PC-9 (cell line): ENCODE measurements at places on chromosomes 4 and X. TPM values are rescaled to one million over a fixed set of nuclear protein-coding genes. Genes with fewer than 3 reads are reported as not detected.

The GLRA2 gene
- total RNA-seq = not detected in 2 replicates

DNA sequence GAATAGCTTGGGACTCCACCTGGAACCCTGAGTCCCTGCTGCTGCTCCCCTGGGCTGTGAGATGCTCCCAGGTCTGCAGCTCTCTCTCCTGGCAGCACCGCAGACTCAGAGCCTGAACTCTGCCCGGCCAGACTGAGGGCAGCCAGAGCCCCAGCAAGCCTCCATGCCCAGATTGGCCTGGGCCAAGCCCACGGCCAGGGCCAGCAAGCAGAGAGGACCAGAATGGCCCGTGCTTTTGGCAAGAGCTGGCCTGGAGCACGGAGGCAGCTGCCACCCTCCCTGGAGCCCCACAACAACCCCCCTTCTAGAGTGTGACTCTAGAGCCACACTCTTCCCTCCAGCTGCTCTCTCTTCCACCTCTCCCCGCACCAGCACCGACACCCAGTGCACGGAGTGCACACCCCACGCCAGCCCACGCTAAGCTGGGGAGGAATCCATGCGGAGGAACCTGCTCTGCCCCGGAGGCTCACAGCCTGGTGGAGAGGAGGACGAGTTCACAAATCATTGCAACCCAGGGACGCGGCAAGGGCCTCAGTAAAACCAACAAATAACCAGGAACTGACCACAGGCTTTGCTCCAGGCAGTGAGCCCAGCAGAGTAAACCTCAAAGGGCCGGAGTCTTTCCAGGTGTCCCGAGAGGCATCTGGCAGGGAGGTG is 110.3 kb downstream of the HMX1 start:
- H3K27ac ChIP-seq = no peak overlapping the region
- no peaks in the 10 kb centered on the region for H3K36me3 ChIP-seq
- H3K4me3 ChIP-seq = no peak overlapping the region
- no peak for DNase-seq

- H3K27me3 ChIP-seq = peaks cover 17% of the 10 kb centered on the region
- no peaks in the 10 kb centered on the region for H3K36me3 ChIP-seq
- H3K4me1 ChIP-seq = no peaks in the 10 kb centered on the region
- no peak overlapping the region for H3K4me3 ChIP-seq
- DNase-seq = peak; percentile 17
These were observed 122.6 kb downstream of the SHISA3 start for GRCh38 chr4:42519803-42520417.

- no peaks in the 10 kb centered on the region for H3K36me3 ChIP-seq
- no peaks in the 10 kb centered on the region; the same call in 1 of the 2 replicates for H3K4me1 ChIP-seq
- DNase-seq = peak; percentile 19
- H3K27me3 ChIP-seq = no peaks in the 10 kb centered on the region
- H3K4me3 ChIP-seq = peak overlapping the region; percentile 53; the same call in 1 of the 2 replicates
- H3K27ac ChIP-seq = no peak overlapping the region
These were observed 437.8 kb upstream of the FAM241A start for GRCh38 chr4:111707491-111707890.

- peaks cover 6% of the 10 kb centered on the region; the same call in 1 of the 2 replicates for H3K4me1 ChIP-seq
- DNase-seq = no peak
- no peak overlapping the region for H3K4me3 ChIP-seq
- no peaks in the 10 kb centered on the region for H3K27me3 ChIP-seq
- H3K36me3 ChIP-seq = no peaks in the 10 kb centered on the region
- H3K27ac ChIP-seq = no peak overlapping the region
These were observed 105.6 kb downstream of the NEUROG2 start for GRCh38 chr4:112410364-112410763.

The NXT2 gene
- total RNA-seq = 12.1 and 20.0 TPM in 2 replicates

DNA sequence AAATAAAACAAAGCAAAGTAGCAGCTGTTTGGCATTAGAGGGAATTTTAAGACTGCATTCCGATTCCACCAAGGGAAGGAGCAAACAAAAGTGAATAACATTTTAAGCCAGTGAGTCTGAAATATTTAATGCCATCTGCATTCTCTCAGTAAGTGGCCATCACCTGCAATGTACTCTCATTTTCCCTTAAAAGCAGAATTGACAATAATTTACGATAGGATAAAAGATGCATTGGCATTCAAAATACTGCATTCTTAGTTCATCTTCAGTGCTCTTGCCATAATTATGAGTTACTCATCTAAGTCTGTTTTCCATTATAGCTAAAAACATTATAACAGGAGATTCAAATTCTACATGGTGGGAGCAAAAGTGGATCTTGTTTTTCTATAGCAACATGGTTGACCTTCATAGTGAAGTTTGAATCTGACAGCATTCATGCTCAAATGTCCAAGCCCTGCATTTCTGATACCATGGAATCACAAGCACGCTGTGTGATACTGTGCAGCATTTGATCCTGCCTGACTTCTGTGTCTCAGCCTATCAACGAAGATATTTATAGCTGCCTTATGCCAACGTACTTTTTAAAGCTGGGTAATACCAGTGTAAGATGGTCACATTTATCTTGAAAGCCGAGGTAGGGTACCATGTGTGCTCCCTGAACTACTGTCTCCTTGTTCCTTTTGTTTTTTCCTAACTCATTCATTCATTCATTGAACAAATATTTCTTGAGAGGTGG is 355.3 kb upstream of the IGFBP7 start:
- no peaks in the 10 kb centered on the region for H3K4me1 ChIP-seq
- no peak overlapping the region for H3K27ac ChIP-seq
- no peak for DNase-seq

GRCh38 chr4:67697860-67698687 is 2.9 kb downstream of the UBA6 start:
- H3K27ac ChIP-seq = no peak overlapping the region
- no peak overlapping the region for H3K4me3 ChIP-seq
- peaks cover 12% of the 10 kb centered on the region for H3K4me1 ChIP-seq
- H3K36me3 ChIP-seq = no peaks in the 10 kb centered on the region
- H3K27me3 ChIP-seq = no peaks in the 10 kb centered on the region
- DNase-seq = no peak

The WAS gene
- total RNA-seq = 0.22 TPM in 1 of 2 replicates, not detected in the other

- DNase-seq = no peak
- no peaks in the 10 kb centered on the region for H3K4me1 ChIP-seq
- H3K27ac ChIP-seq = no peak overlapping the region
- no peaks in the 10 kb centered on the region for H3K36me3 ChIP-seq
- no peak overlapping the region for H3K4me3 ChIP-seq
These were observed 138.9 kb upstream of the INPP4B start for GRCh38 chr4:142984871-142985585.

The GNRHR gene
- not detected in 2 replicates for total RNA-seq

GRCh38 chr4:8427761-8428287 is 12.7 kb downstream of the ACOX3 start:
- peak overlapping the region; percentile 69 for H3K4me3 ChIP-seq
- DNase-seq = peak; percentile 28
- no peaks in the 10 kb centered on the region for H3K27me3 ChIP-seq
- no peak overlapping the region for H3K27ac ChIP-seq
- H3K4me1 ChIP-seq = peaks cover 13% of the 10 kb centered on the region

DNA sequence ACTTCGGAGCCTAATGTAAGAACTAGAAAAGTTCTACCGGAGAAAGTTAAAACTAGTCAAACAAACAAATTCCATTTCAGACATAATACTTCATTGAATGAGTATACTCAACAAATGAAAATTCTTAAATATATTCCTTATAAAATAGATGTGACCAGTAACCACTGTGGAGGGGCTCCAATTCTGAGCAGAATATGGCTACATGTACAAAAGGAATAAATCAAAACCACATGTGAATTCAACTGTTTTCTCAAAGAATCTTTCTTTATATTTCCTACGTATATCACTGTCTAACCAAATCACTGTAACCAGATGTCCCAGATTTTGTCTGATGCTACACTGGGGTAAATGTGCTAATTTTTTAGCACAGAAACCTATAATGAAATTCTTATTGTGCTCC is 49.0 kb downstream of the HTN1 start:
- no peak for DNase-seq
- H3K36me3 ChIP-seq = no peaks in the 10 kb centered on the region
- H3K27me3 ChIP-seq = no peaks in the 10 kb centered on the region

The CCDC160 gene
- 0.23 and 0.48 TPM in 2 replicates for total RNA-seq

- H3K36me3 ChIP-seq = no peaks in the 10 kb centered on the region
- H3K4me3 ChIP-seq = no peak overlapping the region
- DNase-seq = no peak
- H3K27me3 ChIP-seq = no peaks in the 10 kb centered on the region
These were observed 247.2 kb downstream of the SCFD2 start for GRCh38 chr4:53118676-53119075.

The SMARCA1 gene
- 88.5 and 92.6 TPM in 2 replicates for total RNA-seq

The PABPC5 gene
- not detected in 2 replicates for total RNA-seq

DNA sequence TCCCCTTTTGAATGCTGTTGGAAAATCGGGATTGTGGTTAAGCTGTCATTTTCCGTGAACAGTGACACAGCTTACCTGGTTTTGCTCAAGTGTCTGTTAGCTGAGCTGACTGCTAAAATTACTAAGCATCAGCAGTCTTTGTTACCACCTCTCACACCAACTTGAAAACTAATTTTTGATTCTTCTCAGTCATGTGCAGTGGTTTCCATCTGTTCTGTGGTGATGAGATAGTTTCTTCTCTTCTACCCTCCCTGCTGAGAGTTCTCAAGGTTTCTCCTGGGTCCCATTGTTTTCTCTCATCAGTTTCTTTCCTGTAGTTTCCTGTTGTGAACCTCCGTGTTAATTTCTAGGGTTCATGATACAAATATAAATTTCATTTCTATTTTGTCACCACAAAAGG is 225.6 kb downstream of the ARHGAP10 start:
- H3K36me3 ChIP-seq = peaks cover 3% of the 10 kb centered on the region; the same call in 1 of the 2 replicates
- no peaks in the 10 kb centered on the region for H3K4me1 ChIP-seq
- DNase-seq = no peak
- H3K27me3 ChIP-seq = no peaks in the 10 kb centered on the region

The PAK3 gene
- total RNA-seq = not detected in 2 replicates

- DNase-seq = no peak
- H3K4me3 ChIP-seq = no peak overlapping the region
- no peak overlapping the region for H3K27ac ChIP-seq
- no peaks in the 10 kb centered on the region for H3K27me3 ChIP-seq
These were observed 54.4 kb downstream of the RNF150 start for GRCh38 chr4:141078871-141079270.

DNA sequence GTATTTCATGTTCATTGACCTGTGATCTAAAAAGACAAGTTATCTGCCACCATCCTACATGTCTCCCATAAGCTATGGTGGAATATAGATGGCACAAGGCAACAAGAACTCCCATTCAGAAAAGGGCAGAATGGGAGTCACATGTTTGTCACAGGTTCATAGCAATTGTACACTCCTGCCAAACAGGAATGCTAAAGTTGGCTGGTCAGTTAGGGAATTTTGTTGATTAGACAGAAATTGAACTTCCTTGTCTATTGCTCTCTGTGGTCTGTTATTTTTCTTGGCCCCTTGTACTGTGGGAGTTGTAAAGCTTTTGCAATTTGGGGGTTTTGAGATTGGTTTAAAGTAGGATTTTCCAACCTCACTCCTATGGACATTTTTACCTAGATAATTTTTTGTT is 101.7 kb upstream of the SOD3 start:
- no peaks in the 10 kb centered on the region for H3K4me1 ChIP-seq
- H3K27me3 ChIP-seq = no peaks in the 10 kb centered on the region

- no peaks in the 10 kb centered on the region for H3K27me3 ChIP-seq
- H3K4me3 ChIP-seq = no peak overlapping the region
- no peak for DNase-seq
- no peak overlapping the region for H3K27ac ChIP-seq
These were observed 91.1 kb downstream of the MSN start for GRCh38 chrX:65758505-65758904.

DNA sequence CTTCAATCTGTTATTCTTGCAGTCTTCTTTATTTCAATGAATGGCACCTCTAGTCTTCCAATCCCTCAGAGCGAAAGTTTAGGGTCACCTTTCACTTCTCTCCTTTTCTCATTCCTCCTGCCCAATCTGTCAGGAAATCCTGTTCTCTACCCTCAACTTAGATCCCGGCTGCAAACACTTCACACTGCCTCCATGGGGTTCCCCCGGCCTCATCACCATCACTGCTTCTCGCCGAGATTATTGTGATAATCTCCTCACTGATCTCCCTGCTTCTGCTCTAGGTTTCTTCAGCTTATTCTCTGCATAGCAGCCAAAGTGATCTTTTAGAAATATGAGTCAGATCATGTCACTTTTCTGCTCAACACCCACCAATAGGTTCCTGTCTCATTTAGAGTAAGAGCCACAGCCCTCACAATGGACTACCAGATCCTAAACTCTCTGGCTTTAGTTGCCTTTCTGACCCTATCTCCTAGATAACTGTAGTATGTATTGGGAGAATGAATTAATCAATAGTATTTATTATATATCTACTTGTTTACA is 43.6 kb upstream of the TBC1D9 start:
- H3K4me1 ChIP-seq = no peaks in the 10 kb centered on the region
- H3K4me3 ChIP-seq = no peak overlapping the region
- no peak for DNase-seq
- no peaks in the 10 kb centered on the region for H3K27me3 ChIP-seq

DNA sequence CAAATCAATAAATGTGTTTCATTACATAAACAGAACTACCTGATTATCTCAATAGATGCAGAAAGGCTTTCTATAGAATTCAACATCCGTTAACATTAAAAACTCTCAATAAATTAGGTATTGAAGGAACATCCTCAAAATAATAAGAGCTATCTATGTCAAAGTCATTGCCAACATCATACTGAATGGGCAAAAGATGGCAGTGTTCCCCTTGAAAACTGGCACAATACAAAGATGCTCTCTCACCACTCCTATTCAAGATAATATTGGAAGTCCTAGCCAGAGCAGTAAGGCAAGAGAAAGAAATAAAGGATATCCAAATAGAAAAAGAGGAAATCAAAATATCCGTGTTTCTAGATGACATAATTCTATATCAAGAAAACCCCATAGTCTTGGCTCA is 466.4 kb downstream of the MAGEE1 start:
- no peaks in the 10 kb centered on the region for H3K4me1 ChIP-seq
- H3K27ac ChIP-seq = no peak overlapping the region
- no peaks in the 10 kb centered on the region for H3K36me3 ChIP-seq

GRCh38 chr4:29708473-29708872 is 1011.7 kb upstream of the PCDH7 start:
- no peaks in the 10 kb centered on the region for H3K4me1 ChIP-seq
- no peak for DNase-seq
- H3K36me3 ChIP-seq = no peaks in the 10 kb centered on the region
- H3K4me3 ChIP-seq = no peak overlapping the region
- H3K27ac ChIP-seq = no peak overlapping the region
- H3K27me3 ChIP-seq = no peaks in the 10 kb centered on the region

GRCh38 chr4:2489841-2490552 is 21.1 kb downstream of the RNF4 start:
- H3K27me3 ChIP-seq = no peaks in the 10 kb centered on the region
- no peak for DNase-seq
- 0 out of 2 replicates have a peak, but pooled peaks cover 8% of the 10 kb centered on the region for H3K36me3 ChIP-seq
- no peak overlapping the region for H3K4me3 ChIP-seq
- 0 out of 2 replicates have a peak, but pooled peaks cover 5% of the 10 kb centered on the region for H3K4me1 ChIP-seq

- H3K4me1 ChIP-seq = no peaks in the 10 kb centered on the region
- no peak for DNase-seq
- no peaks in the 10 kb centered on the region for H3K27me3 ChIP-seq
- H3K27ac ChIP-seq = no peak overlapping the region
- no peaks in the 10 kb centered on the region for H3K36me3 ChIP-seq
- no peak overlapping the region for H3K4me3 ChIP-seq
These were observed 68.0 kb upstream of the PLS3 start for GRCh38 chrX:115493015-115493414.
